Stimulated activated CD8-positive, alpha-beta memory T cell treated with anti-CD3 and anti-CD28 coated beads, Interleukin-4, amount 100 ng/mL, for 1 hour (primary cell): ENCODE measurements at places on chromosomes 1 and 21.

- DNase-seq, result no peak
Measured at GRCh38 chr1:83029916-83030315, 969.0 kb downstream of the TTLL7 start.

GRCh38 chr1:111202366-111202706 lies 1.9 kb upstream of the DENND2D start:
- DNase-seq, result no peak

- no peak for DNase-seq
Measured at GRCh38 chr1:25757151-25757845, 42.7 kb upstream of the SELENON start.

DNA sequence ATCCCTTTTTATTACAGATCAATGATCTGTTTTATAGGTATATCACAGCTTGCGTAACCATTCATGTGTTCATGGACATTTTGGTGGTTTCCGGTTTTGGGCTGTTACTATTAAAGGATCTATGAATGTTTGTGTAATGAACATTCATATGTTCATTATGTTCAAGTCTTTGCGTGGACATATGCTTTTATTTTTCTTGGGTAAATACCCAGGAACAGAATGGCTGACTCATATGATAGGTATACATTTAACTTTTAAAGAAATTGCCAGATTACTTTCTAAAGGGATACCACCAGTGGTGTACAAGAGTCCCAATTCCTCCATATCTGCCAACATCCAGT lies 73.7 kb downstream of the SPATA46 start:
- DNase-seq, result no peak

DNA sequence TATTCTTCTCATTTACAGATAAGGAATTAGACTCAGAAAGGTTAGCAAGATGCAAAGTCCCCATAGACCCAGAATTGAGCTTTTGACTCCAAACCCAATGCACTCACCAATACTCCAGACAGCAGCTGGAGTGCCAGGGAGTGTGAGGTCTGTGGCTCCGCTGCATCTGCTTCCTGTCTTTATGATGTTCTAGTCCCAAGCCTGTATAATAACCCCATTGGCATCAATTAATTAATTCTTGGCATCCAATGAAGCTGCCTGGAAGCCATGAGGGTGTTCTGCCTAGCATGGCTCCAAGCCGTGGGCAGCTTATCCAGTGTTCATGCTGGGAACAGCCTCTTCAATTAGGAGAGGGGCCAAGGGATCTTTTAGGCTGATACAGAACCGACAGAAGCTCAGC lies 188.7 kb downstream of the GIPC2 start:
- no peak for DNase-seq

GRCh38 chr1:207032528-207033017 lies at the start of gene C1orf116:
TSS of gene C1orf116 (minus strand) at chr1:207032756. CDS start at chr1:207027598, 5,158 bp downstream.
- no peak for DNase-seq

- DNase-seq, result no peak
Measured at GRCh38 chr21:25717491-25718147, 17.1 kb downstream of the ATP5PF start.

DNA sequence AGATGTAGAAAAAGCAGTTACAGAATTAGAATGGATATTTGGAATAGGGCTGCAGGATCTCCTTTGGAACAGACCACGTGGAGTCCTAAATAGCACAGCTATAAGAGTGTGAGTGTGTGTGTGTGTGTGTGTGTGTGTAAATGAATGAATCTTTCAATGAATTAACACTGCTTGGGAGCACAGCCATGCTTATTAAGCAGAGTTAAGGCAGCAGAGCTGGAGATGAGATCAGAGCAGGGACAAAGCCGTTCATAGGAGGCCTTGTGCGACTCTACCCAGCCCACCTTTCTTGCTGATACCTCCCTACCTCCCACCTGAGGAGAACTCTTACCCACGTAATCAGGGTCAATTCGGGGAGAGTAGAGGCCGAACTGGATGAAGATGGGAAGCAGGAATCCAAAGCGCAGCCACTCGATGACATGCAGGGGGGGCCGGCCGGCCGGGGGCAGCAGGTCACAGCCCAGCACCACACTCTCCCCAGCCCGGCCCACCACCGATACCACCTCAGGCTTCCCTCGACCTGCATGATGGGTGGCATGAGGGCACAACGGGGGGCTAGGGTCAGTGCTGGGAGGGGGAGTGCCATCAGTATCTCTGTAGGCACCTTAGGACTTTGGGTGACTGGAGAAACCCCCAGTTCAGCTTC lies 2.7 kb downstream of the IGSF9 start:
- no peak for DNase-seq

GRCh38 chr1:228073061-228073856 lies 9.2 kb upstream of the ARF1 start:
- no peak for DNase-seq

DNA sequence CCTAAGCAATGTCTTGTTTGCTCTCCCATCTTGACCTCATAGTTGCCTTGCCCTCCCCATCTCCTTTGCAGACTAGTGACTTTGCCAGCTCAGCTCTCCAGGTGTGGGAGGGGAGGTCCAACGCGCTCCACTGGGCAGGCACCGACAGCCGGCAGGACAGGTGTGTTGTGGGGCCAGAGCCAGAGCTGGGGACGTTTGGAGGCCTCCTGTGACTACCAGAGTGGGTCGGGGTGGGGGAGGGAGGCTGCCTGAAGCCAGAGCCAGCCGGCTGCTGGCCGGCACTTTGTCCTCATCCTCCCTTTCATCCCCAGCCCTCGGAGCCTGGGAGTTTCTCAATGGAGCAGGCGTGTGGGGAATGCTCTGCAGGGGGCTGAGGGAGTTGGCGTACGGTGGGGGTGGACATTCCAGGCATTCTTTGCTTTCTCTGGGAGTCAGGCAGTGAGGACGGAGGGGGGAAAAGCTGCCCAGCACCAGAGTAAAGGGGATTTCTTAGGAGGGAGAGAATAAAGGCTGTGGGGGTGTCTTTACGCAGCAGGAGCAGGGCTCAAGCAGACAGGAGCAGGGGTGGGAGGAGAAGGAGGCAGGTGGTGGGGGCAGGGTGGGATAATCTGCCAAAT lies 20.2 kb downstream of the NUAK2 start:
- no peak for DNase-seq

- no peak for DNase-seq
Measured at GRCh38 chr1:179061360-179062282, 20.2 kb upstream of the TOR3A start.
